Kidney capillary endothelial cell (primary cell): ENCODE measurements at places on chromosomes 3 and 15.

- DNase-seq = no peak
Measured at GRCh38 chr3:13075318-13075717, 2.1 kb upstream of the IQSEC1 start.

DNA sequence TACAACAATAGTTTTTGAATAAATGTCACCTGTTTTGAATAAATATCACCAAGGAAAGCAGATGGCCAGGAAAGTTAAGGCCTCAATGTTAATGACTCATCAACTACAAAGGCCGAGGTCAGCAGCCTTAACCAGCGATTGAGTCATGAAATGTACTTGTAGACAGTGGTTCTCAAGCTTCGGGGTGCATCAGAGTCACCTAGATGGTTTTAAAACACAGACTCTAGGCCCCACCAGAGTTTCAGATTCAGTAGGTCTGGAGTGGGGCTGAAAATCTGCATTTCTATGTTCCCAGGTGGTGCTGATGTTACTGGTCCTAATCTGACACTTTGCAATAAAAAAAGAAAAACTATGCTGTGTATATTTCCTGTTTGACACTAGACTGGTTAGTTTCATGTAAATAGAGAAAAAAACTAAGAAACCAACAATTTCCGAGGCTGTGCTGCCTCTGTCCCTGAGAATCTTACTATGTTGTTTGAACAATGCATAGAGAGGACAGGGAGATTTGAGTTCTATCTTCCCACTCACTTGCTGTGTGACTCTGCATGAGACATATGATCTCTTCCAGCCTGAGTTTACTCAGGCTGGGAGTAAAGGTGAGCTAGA, 9.8 kb downstream of the RAB27A start:
- peak; percentile 68 for DNase-seq

DNA sequence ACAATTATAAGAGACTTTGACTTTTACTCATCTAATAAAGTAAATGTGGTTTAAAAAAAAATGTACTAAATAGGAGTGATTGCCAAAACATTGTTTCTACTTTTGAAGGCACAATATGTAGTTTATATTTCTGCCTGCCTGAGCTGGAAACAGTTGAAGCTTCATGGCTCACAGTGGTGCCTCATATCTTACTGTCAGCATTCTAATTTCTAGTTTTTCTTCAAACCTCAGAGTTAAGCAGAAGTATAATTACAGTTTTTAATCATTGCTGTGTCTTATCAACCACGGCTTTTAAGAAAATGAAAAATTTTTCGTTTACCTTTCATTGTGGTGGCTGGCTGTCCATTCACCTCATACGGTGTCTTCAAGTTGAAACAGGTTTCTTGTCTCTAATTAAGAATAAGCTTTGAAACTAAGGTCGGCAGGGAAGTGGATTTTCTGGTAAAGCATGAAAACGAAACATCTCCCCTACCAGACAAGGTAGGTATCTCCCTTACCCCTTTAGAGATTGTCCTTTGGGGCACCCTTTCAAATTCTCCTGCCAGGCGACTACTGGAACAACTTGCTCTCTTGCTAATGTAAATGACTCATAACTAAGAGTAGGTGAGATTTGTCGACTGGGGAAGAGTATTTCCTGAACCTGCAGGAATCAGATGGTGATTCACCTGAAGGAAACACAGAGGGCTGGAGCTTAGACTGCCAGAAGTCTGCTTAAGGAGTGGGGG, at the start of gene GPR87:
GPR87 (minus strand) TSS at position 554 of the 725 bp plus-strand sequence. CDS start 16,720 bp downstream, outside the sequence.
- DNase-seq = peak; percentile 32

GRCh38 chr3:172522871-172523818, at the start of gene TNFSF10:
TSS of gene TNFSF10 (minus strand) at chr3:172523430. CDS start at chr3:172523384, 46 bp downstream.
- no peak for DNase-seq

DNA sequence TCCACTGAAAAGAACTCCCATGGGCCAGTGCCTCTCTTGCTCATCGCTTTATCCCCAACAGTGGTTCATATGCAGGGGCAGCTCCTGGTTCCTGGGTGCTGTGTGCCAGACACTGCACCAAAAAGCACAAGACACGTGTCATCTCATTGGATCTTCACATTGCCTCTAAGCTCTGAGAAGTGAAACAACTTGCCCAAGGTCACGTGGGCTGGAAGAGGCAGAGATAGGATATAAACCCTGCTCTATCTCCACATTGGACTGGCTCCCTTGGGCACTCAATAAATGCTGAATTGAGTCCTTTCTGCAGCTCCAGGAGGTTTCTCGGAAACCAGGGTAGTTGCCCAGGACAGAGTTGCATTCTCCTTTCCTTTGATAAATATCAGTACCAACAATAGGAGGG, 88.1 kb downstream of the SRGAP3 start:
- no peak for DNase-seq

- DNase-seq = peak; percentile 40
Measured at GRCh38 chr3:29922992-29923746, 642.3 kb downstream of the RBMS3 start.

- DNase-seq = no peak
Measured at GRCh38 chr3:144516589-144516988, 545.0 kb downstream of the DIPK2A start.

GRCh38 chr15:35750051-35750450, 204.1 kb upstream of the DPH6 start:
- no peak for DNase-seq

- DNase-seq = no peak
Measured at GRCh38 chr15:34461730-34462129, 24.1 kb upstream of the GOLGA8A start.

DNA sequence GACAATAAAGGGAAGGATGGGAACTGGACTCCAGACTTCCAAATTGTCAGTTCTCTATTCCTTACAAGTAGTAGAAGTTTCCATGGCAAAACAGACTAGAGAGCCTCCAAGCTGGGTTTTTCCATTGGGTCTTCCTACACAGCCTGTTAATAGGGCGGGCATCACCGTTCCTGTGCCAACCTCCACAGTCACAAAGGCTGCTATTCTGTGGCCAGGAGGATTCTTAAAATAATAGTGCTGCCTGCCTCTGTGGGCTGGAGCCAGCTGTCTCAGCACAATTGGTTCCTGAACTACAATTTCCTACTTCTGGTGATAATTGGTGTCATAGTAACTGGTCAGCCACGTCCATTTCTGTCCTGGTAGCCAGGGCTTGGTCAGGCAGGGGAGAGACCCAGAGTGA, 38.6 kb downstream of the LYZL4 start:
- DNase-seq = no peak

DNA sequence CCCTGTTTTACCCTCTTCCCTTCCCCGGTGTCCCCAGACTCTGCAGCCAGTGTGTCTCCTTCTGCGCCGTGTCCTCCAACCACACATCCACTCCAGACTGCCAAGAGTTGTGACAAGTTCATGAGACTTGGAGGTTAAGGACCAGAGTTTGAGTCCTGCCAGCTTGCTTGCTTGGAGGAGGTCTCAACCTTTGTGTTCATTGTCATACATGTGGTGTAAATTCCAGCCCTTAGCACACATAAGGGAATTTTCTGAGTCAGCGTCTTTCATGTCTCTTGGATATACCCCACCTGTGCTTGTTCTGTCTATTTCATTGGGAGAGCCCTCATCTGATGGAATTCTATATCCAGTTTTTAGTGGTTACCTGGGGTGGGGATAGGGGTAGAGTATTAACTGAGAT, 13.3 kb downstream of the CORO2B start:
- no peak for DNase-seq

DNA sequence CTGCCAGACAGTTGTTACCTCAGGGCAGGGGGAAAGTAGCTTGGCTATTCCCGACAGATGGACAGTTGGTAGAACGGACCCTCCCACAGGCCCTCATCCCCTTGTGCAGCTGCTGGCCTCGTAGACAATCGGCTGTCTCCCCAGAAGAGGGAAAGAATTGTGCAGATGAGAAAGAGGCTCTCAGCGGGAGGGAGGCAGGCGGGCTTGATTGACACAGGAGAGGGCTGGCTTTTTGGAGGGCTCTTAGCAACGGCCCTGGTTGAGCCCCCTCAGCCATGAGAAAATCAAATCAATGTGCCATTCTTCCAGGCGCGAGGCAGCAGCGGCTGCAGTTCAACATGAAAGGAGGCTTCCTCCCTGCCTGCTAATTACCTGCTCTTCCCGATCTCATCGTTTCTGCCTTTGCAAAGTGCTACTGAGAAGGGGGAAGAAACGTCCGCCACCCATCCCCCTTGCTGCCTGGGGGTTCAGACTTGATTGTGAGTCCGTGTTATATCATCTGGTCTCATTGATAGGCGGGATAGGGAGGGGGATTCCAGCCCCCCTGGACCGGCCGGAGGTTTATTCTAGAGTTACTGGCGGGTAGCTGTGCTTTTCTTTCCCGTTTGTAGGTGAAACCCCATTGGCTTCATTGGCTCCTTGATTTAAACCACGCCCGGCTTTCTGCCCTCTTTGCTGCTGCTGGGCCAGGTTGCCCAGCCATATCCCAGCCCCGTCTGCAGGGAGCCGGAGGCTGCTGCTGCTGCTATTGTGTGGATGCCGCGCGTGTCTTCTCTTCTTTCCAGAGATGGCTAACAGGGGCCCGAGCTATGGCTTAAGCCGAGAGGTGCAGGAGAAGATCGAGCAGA, at the start of gene TAGLN3:
TAGLN3 (plus strand) TSS at position 287 of the 848 bp plus-strand sequence; CDS start at position 788, 501 bp downstream.
- no peak for DNase-seq

DNA sequence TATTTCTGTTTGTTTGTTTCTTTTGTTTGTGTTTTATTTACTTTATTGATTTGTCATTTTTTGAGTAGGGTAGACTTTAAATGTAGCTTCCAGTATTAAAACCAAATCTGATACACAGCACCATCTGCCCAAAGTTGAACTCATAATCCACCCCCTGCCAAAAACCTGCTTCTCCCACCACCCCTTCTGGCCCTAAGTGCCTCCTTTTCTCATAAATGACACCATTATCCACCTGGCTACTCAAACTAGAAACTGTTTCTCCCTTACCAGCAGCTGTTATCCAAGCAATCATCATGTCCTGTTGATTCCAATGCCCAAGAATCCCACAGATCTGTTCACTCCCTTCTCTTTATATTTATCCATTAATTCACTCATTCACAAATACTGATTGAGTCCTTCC, 21.8 kb upstream of the PTX3 start:
- no peak for DNase-seq

GRCh38 chr3:121793078-121793477, 41.8 kb downstream of the IQCB1 start:
- no peak for DNase-seq

DNA sequence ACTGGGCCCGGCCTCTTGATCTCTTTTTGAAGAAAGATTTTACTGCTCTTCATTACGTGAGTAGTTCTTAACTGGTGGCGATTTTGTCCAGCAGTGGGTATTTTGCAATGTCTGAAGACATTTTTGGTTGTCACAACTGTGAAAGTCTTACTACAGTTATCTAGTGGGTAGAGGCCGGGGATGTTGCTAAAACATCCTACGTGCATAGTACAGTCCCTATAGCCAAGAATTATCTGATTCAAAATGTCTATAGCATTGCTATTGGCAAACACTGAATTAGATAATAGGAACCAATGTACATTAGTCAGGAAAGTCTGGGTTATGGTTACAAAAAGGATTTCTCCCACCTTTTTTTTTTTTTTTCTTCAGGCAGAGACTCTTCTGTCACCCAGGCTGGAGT, 38.1 kb downstream of the FOXL2 start:
- DNase-seq = no peak

GRCh38 chr3:42524751-42525150, 22.3 kb downstream of the VIPR1 start:
- DNase-seq = no peak

- no peak for DNase-seq
Measured at GRCh38 chr3:73453666-73454065, 171.1 kb downstream of the PDZRN3 start.

DNA sequence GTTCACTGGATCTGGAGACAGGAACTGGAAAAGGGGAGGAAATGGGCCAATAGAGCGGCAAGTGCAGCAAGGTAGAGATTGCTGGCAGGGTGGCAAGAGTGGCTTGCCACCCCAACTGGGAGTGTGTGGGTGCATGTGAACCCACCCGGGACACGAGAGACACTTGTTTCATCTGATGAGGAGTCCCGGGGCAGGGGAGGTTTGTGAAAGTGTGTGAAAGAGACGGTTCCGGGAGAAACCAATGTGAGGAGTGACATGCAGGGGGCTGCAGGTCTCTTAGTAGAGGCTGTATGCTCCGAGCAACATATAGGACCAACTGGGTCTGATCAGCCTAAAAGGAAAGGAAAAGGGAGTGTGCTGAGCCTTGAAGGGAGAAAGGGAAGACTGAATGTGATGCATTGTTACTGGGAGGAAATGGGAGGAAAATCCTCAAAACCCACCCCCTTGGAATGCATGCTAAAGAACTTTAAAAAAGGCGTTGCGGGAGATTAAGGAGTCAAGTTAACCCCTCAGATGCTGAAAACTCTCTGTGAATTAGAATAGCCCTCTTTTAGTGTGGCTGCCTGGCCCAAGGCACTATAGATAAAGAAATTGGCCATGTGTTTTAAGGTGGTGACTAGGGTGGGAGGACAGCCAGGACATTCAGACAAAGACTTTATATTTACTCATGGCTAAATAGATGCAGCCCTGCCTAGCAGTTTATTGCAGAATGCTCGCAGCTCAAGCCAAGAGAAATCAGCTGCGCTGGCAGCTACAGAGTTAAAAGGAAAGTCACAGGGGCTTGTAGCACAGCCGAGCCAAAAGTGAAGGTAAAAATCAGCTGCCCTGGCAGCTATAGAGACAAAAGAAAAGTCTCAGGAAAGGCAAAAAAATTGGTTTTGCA, 9.1 kb upstream of the SLC9C1 start:
- no peak for DNase-seq

DNA sequence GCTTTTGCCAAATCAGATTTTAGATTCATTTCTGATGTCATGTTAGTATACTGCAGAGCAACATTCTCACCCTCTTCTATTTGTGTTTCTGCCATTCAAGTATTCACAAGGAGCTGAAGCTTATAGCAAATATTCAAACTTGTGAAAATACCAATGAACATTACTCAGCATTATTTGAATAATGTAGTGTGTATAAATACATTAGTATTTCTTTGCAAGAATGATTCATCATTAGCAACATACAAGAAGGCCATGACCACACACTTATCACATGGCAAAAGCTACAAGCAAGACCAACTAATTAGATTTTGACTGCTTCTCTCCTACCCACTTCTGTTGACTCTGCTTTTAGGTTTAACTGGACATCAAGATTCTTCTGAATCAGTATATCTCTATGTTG, 124.9 kb downstream of the IGSF11 start:
- DNase-seq = no peak

DNA sequence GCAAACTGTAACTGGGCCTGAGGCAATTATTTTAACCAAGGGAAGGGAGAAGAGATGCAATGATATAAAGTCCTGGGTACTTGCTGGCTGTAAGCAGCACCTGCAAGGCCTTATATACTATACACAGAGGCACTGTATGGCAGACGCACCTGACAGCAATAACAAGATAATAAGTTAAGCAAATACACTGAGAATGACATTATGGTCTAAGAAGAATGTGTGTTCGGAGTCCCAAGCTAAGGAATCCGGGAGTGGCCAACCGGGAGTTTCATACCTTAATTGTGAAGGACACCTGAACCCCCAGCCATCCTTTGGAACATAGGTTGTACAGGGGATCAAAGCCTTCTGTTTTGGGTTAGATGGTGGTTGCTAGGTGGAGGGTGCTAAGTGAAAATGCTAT, 13.7 kb downstream of the FAM240A start:
- DNase-seq = no peak

DNA sequence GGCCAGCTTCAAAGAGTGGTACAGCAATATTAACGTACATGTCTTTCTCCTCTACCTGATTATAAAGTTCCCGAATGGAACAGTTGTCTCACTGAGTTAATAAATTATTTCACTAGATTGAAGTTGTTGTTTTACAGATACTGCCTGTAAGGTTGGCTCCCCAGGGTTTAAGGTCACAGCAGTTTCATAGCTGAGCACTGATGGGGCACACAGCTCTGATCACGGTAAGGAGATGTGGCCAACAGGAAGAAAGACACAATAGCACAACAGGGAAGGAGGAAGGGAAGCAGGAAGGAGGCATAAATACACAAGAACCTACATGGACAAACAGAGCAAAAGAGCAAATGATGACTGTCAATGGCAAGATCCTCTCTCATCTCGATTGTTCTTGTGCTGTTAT, 215.6 kb downstream of the WNT5A start:
- no peak for DNase-seq
